T-helper 2 cell (primary cell): ENCODE measurements at places on chromosomes 1 and 21.

- DNase-seq, result no peak
Observed at GRCh38 chr21:29332461-29333362, 34.0 kb downstream of the BACH1 start.

DNA sequence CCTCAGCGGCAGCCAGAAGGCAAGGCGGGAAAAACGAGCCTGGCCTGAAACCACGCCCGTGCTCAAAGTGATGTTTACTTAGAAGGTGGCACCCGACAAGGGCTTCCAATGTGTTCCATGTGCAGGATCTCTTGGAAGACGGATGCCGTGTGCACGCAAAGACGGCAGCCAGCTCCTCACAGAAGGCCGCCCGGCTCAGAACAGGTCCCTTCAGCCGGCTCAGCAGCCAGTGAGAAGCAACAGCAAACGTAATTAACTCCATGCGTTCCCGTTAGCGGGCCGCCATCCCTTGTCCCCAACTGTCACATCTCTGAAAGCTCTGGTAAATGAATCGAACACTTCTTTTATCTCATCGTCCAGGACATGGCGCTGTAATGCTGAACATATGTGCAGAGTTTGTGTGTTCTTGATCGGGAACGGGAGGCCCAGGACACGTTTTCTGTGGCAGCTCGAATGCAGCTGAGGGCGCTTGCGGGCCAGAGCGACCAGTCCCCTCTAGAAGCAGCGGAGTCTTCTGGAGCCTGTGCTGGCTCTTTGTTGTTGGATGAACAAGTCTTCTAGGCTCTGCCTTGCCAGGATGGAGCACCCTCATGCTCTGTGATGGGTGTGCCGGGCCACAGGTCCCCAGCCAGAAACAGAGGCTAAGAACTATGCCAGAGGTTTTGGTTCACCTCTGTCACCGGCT, 94.6 kb upstream of the ARHGEF16 start:
- DNase-seq, result no peak

DNA sequence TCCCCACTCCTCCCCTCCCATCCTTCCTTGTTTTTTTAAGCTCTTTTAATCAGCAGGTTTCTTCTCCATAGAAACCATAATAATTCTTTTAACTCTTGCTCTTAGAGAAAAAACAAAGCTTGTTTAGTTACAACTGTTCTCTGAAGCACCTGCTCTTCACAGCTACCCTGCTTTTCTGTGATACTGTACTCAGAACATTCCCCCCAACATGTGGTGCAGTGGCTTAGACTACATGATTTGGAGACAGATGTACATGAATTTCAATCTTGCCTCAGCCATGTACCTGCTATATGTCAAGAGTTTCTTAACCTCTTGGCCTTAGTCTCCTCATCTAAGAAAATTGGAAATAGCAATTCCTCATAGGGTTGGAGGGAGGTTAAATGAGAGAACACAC, 33.5 kb downstream of the LAMC2 start:
- DNase-seq, result no peak

DNA sequence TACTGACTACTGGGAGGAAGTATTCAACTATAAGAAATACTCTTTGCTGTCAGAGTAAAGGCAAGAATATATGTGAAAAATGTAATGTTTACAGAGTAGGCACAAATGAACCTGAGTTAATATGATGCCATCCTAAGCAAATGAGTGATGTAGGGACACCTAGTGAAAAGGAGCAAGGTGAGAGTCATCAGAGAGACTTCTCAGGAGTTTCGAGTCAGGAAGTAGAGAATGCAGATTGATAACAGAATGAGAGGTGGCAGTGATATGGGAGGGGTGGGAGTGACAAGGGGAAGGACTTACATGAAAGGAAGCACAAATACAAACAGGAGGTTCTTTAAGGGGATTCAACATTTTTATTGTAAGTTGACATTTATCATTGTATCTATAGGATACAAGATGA, 10.2 kb downstream of the PRCC start:
- no peak for DNase-seq

- DNase-seq, result no peak
Observed at GRCh38 chr1:17572264-17572985, 32.9 kb downstream of the ARHGEF10L start.

DNA sequence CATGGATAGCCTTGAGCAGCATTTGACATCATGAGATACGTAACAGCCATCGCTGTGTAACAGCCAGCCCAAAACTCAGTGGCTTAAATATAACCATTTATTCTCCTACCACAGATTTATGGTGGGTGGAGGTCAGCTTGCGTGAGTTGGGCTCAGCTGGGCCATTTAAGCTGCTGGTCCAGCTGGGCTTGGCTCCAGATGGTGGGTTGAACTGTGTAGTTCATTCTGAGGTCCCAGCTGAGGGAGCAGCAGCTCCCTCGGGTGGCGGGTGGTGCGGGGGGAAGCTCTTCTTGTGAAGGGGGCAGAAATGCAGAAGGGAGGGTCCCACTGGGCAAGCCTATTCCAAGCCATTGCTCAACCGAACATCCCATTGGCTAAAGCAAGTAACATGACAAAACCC, 75.9 kb downstream of the IGSF21 start:
- DNase-seq, result no peak

DNA sequence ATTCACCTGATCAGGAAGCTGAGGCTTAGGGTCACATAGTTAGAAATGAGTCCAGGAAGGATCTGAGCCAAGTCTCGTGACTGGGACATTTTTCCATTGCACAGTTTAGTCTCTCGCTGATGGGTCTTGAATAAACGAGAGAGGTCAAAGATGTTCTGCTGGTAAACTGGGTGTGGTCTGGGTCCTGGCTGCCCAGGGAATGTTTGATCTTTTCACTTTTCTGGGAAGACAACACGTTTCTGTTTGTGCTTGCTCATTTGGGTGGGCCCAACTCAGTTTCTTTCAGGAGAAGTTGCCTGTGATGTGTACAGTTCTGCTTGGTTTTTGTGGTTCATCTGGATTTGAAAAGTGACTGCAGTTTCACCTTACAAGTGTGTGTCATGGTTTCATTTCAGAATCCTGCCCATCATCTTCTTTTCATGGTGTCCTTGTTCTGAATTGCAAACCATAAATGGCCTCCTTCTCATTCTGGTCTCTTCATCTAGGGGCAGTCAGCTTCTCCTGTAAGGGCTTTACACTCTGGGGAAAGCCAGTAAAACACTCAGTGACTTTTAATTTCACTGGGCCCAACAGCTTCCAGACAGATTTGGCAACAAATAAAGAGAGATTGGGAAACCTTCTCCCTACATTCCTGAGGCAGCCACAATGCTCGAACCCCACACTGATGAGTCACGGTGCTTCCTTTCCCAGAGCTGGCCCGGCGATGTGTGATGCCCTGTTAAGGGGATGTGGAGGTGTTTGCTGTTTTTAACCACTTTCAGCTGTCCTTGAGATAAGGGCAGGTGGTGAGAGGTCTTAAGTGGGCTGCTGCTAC, 7.2 kb upstream of the TACSTD2 start:
- DNase-seq, result no peak

DNA sequence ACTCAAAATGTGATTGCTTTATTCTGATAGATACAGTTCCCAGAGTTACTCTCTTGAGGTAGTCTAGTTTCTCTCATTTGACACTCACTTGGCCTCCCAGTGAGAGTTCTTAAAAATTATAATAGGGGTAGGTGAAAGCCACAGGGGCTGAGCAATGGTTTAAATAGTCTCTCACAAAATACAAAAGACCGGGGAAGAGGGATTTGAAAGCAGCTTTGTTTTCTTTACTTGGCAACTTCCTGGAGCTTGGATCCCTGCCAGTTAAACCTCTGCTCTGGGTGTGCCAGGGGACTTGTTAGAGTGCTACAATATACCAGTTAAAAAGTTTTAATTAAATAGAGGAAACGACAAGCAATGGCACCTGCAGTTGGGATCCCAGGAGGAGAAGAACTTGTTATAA, 31.7 kb downstream of the OR13G1 start:
- no peak for DNase-seq

- DNase-seq, result no peak
Observed at GRCh38 chr1:59556398-59556797, 258.4 kb upstream of the HOOK1 start.

DNA sequence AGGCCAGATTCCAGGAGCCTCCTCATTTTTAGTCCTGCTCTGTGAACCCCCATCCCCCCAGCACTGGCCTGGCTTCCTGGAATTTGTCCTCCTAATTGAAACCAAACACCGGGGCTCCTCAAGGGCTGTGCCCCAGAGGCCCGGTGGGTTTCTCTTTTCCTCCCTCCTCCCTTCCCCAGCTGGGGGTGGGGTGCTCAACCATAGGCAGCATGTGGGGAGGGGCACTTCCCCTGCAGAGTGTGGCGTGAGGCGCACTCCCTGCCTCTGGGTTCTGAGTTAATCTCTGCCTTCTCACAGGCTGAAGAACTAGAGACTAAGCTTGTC, 67.5 kb upstream of the ACOT11 start:
- no peak for DNase-seq

- DNase-seq, result no peak
Observed at GRCh38 chr1:101198842-101199636, 37.8 kb upstream of the S1PR1 start.

DNA sequence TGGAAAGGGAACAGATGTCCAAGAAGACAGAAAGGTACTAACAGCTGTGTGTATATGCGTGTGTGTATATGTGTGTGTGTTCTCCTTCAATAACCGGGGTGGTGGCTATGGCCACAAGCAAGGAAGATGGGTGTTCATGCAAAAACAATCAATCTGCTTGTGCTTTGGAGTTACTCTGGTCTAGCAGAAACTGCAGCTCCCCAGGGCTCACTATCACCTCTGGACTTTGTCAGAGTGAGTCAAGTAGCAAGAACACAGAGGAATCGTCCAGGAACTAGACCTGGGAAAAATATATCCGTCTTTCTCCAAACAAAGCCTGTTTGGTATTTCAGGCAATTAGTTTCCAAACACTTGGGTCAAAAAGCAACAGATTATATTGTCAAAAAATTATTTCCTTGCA, 68.6 kb downstream of the GNG12 start:
- DNase-seq, result no peak

DNA sequence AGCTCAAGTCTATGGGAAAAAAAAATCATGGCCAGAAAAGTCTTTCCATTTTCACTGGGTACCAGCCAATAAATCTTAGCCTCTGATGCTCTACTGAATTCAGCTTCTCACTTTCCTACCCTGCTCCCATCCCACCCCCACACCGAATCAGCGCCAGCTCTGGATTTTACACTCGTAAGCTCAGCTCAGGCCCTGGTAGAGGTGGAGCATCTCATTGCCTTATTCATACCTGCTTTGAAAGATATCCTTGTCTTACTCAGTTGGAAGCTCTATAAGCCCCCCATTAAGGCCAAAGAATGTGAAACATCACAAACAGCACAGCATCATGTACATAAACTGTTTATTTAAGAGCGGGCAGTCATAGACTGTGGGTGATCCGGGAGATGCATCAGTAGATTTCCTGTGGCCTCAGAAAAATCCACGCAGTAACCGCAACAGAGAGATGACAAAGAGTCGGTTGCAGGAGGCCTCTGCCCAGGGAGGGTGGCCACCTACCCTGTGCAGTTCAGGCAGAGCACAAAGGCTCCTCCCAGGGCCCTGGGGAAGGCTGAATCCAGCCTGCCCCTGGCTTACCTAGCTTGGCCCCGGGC, 36.4 kb upstream of the ETS2 start:
- DNase-seq, result no peak

- no peak for DNase-seq
Observed at GRCh38 chr21:27293239-27293638, 326.4 kb upstream of the ADAMTS5 start.

DNA sequence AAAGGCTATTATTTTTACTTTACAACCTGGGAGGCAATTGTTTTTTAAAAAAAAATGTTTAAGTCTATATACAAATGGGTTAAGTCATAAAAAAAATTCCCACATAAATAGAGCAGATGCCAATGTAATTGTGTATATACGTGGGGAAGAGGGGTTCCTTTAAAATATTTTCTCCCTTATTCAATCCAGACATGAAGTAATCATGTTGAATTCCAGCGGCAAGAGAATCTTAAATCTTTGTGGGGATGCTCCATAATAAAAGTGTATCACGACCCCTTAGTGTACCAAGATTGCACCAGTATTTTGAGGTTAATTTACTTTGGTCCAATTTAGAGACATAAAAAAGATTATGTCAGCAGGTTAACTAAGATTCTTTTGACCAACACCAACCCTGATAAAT, 62.1 kb downstream of the ARID4B start:
- no peak for DNase-seq

GRCh38 chr1:25431955-25432719, 1.4 kb downstream of the MACO1 start:
- DNase-seq, result no peak

DNA sequence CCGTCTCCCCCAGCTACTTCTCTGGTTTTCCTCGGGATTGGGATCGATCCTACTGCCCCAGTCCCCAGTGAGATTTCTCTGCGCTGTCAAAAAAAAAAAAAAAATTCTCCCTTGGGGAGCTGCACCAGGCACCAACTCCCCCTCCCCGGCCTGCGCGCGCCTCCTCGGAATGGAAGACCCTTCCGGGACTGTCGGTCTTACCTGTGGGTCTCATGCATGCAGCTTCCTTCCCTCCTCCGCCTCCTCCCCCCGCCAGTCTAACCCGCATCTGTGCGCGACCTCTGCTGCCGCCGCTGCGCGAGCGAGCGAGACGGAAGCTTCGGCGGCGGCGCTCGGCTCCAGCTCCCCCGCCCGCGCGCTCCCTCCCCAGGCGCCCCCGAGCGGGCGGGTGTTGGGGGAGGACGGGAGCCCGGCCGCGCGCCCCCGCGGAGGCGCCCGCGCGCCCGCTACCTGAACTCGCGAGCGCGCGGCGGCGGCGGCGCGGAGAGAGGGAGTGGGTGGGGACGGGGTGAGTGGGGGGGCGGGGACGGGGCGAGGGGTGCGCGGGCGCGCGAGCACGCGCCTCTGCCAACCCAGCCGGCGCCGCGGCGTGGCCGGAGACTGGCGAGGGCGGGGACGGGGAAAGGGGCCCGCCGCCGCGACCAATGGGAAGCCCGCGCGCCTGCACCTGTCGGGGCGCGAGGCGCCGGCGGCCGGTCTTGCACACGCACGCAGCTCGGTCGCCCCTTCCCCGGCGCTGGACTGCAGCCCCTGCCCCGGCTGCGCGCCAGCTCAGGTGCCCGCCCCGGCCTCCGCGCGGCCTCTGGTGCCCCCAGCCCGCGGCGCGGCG, at the start of gene SUSD4:
Gene SUSD4, minus strand, starts transcription at position 321 of the 829 bp plus-strand sequence. CDS start 751 bp downstream, outside the sequence.
- DNase-seq, result peak; percentile 33

- DNase-seq, result no peak
Observed at GRCh38 chr1:168903237-168903830, 174.3 kb upstream of the DPT start.

DNA sequence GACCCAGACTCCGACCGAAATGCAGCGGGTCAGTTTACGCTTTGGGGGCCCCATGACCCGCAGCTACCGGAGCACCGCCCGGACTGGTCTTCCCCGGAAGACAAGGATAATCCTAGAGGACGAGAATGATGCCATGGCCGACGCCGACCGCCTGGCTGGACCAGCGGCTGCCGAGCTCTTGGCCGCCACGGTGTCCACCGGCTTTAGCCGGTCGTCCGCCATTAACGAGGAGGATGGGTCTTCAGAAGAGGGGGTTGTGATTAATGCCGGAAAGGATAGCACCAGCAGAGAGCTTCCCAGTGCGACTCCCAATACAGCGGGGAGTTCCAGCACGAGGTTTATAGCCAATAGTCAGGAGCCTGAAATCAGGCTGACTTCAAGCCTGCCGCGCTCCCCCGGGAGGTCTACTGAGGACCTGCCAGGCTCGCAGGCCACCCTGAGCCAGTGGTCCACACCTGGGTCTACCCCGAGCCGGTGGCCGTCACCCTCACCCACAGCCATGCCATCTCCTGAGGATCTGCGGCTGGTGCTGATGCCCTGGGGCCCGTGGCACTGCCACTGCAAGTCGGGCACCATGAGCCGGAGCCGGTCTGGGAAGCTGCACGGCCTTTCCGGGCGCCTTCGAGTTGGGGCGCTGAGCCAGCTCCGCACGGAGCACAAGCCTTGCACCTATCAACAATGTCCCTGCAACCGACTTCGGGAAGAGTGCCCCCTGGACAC, 534 bp downstream of the C1orf56 start:
- peak; percentile 24 for DNase-seq
